GM04504 (cell line): ENCODE measurements at places on chromosomes 3 and 15.

GRCh38 chr15:34760909-34761308 lies 6.1 kb upstream of the GJD2 start:
- DNase-seq: no peak

- DNase-seq: no peak
These were observed 39.9 kb downstream of the GATM start for GRCh38 chr15:45338417-45338816.

DNA sequence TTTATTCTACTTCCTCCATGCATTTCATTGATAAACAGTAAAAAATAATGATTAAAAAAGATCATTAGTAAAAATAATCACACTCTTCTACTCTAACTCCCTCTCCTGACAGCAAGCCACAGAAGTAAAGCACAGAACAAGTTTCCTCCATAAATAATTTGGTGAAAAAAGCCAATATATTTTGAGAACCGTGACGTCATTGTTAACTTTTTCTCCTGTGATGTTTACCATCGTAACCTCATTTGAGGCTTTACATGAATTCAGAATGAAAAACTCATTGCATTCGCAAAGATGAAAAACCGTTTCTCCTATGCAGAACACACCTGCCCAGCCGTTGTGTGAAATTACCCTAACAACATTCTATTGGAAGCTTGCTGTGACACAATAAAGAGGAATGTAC lies 120.7 kb downstream of the NSUN3 start:
- no peak for DNase-seq

GRCh38 chr3:182668541-182668940 lies 124.8 kb upstream of the ATP11B start:
- no peak for DNase-seq

- DNase-seq: no peak
These were observed 42.5 kb upstream of the MYO5C start for GRCh38 chr15:52338058-52338457.

GRCh38 chr3:158991146-158991705 lies 189.4 kb downstream of the MFSD1 start:
- no peak for DNase-seq

DNA sequence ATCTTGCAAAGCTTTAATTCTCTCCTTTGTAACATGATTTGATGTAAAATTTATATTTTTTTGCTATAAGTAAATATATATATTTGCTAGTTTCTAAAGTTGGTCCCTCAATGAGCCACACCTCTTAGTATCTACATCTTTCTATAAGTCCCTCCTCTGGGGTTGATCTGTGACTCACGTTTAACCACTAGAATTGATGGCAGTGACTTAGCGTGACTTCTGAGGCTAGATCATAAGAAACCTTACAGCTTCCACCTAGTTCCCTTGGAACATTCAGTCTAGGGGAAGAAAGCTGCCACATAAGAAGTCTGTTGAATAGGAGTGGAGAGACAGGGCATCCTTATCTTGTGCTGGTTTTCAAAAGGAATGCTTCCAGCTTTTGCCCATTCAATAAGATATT lies 56.6 kb upstream of the TNIK start:
- no peak for DNase-seq

DNA sequence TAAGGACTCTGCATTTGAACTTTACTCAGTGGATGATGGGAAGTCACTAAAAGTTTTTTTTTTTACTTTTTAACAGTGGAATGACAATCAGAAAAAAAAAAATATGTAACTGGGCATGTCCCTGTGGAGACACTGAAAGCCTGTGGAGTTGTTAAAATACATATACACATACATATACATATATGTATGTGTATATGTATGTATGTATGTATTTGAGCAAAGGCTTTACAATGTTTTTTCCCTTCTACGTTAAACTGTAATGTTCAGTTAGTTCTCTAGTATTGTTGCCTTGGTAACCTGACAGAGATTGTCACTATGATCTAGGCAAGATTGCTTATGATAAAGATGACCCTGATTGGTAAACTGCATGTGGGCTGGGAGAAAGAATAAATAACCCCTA lies 30.3 kb downstream of the NSUN3 start:
- no peak for DNase-seq

DNA sequence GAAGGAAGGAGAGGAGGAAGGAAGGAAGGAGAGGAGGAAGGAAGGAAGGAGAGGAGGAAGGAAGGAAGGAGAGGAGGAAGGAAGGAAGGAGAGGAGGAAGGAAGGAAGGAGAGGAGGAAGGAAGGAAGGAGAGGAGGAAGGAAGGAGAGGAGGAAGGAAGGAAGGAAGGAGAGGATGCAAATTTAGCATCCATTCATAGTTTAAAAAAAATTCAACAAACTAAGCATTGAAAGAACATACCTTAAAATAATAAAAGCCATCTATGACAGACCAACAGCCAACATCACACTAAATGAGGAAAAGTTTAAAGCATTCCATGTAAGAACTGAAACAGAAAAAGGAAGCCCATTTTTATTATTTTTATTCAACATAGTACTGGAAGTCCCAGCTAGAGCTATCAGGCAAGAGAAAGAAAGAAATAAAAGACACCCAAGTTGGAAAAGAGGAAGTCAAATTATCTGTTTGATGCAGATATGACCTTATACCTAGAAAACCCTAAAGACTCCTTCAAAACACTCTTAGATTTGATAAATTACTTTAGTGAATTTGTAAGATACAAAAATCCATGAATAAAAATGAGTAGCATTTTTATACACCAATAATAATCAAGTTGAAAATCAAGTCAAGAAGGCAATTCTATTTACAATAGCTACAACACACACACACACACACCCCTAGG lies 52.2 kb upstream of the FXR1 start:
- no peak for DNase-seq

DNA sequence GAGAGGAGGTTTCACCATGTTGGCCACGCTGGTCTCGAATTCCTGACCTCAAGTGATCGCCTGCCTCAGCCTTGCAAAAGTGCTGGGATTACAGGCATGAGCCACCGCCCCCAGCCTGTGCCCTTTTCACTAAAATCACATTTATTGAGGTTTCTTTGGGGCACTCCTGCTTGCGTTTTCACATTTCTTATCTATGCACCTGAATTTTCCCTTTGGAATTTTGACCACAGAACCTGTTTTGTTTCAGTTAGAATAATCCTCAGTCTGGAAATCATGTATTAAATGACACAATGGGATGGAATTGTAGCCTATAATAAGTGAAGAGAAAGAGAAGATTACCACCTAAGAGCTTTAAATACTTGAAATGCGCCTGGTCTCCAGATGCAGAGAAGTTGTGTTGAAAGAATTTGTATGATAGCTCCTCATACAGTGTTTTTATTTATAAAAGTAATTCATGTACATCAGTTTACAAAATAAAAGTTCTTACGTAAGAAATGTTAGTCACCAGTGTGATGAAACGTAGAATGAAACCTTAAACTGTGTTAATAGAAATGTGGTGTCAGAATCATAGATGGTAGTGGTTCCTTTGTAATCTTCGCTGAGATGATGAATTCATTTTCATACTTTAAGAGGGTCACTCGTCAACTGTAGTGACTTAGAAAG lies 107.0 kb downstream of the TCF12 start:
- DNase-seq: peak; percentile 28

GRCh38 chr3:184298759-184299487 lies at the start of gene PSMD2:
TSS of gene PSMD2 (plus strand) at chr3:184299241. CDS start at chr3:184299267, 26 bp downstream.
- peak; percentile 93 for DNase-seq

DNA sequence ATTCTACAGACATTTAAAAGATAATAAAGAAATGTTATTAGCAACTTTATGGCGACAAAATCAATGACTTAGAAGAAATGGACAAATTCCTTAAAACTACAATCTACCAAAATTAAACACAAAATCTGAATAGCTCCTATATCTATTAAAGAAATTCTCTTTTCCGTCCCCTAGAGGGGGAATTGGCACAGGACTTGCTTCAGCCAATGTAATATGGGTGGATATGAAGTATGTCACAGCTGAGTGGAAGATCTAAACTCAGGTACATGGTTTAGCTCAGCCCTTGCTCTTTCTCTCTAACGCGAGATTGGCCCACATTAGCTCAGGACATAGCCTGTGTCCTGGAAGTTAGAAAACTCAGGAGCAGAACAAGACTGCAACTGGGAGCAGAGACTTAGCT lies 79.3 kb downstream of the DNAH12 start:
- DNase-seq: no peak

GRCh38 chr3:16064642-16065414 lies 109.7 kb upstream of the GALNT15 start:
- DNase-seq: peak; percentile 97

DNA sequence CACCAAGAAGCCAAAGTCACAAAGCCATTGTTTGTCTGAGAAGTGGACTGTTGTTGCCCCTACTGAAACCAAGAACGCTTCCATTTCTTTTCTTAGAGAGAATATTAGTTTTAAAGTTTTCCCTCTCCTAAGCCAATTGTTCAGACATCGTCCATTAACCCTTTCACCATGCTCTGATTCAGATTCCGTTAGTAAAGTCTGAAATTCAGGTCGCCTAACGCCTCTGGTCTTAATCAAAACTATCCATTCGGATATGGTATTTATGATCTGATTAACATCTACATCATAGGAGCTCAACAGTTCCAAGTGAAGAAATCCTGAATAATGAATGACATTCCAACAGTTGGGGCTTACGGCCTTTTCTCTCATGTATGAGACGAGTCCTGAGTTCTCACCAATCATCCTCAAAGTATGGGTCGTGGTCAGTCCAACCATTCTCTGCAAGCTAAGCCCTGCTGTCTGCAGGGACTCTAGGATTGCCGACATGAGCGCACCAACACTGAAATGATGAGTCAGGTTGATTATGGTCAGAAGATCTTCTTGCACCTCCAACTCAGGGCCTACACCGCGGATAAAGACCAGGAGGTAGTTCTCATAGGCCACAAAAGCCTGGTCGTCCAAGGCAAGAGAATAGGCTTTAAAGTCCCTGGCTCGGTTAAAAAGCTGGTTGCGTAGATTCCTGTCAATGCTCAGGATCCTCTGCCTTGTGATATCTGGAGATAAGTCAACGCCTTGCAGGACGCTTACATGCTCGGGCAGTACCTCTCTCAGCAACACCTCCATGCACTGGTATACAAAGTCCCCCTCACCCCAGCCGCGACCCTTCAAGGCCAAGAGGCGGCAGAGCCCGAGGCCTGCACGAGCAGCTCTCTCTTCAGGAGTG lies 767 bp downstream of the EPM2AIP1 start:
- peak; percentile 24 for DNase-seq

- no peak for DNase-seq
These were observed 316.8 kb upstream of the GBE1 start for GRCh38 chr3:82078246-82078645.

- DNase-seq: no peak
These were observed 121.2 kb downstream of the MECOM start for GRCh38 chr3:169542331-169542751.

GRCh38 chr15:47437491-47437890 lies 279.8 kb upstream of the SEMA6D start:
- DNase-seq: no peak

DNA sequence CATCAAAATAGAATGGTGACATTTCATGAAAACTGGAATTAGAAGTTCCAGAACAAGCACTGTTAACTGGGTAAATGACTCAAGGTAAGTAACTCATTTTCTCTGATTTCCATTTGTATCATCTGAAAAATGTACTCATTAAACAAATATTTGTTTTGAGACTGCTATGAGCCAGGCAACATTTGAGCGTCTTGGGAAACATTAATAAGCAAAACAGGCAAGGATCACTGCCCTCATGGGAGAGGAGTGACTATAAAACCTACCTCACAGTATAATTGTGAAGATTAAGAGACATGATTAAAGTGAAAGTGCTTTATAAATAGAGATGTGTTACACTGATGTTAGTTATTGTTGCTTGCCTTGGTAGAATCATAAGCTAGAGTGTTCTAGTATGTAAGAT lies 711.8 kb upstream of the UBE2E2 start:
- DNase-seq: no peak
